GOT3 (cell line): ENCODE measurements at places on chromosomes 2 and 18.

DNA sequence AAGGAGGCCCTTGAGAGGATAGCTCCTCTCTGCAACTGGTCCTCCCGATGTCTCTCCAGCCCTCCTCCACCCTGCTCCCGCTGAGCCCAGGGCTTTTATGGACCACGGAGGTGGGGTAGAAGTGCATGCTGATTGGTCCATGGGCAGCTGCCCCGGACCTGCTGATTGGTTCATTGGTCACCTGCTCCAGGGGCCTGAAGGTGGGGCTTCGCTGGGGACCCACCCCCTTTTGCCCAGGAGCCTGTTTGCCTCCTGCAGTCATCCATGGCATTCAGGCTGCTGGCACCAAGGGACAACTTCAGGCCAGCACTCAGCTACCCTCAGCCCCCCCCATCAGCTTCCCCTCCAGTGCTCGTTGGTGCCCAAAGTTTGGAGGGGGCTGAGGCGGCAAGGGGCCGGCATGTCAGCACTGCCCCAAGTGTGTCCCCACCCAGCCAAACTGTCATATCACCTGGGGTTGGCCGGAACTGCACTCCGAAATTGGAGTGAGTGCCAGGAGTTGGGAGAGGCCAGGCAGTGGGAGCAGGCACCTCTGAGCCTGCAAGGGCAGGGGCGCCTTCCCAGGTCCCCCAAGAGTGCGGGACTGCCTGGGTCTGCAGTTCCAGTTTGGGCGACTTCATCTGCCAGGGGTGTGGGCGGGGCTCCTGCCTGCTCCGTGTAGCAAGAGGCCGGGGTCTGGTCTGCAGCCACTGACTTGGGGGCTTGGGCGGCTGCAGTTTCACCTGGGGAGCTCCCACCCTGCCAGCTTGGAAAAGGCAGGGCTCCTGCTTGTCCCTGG, 288.9 kb downstream of the RDH14 start:
- no peak for DNase-seq

- DNase-seq, result no peak
These were observed 69.2 kb upstream of the SLC9A2 start for GRCh38 chr2:102550151-102550550.

DNA sequence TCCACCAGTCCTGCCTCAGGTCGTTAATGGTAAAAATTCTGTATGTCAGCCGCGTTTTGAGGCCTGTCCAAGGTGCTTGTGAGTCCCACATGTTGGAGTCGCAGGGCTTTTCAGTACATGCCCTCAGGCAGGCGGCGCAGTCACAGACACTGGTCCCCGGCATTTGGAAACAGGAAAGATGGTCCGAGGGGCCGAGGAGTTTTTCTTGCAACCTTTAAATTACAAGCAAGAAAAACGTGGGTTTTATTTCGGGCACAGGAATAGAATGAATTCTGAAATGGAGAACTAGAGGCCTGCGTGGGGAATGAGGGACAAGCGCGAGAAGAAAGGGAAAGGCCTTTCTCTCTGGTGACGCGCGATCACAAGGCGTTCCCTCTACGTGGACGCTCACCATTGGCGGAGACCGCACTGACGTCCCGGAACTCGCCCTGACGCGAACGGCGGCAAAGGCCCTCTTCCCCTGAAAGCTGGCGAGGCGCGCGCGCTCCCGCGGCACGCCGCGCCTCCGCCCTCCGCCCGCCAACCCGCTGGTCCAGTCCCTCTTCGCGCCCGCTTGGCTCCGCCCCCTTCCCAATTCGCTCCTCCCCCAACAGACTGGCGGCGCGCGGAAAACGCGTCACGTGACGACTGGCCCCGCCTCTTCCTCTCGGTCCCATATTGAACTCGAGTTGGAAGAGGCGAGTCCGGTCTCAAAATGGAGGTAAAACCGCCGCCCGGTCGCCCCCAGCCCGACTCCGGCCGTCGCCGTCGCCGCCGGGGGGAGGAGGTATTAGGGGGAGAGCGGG, at the start of gene HNRNPA3:
TSS of gene HNRNPA3 (plus strand) at position 689 of the 785 bp plus-strand sequence. CDS start at position 695, 6 bp downstream.
- peak; percentile 99 for DNase-seq

DNA sequence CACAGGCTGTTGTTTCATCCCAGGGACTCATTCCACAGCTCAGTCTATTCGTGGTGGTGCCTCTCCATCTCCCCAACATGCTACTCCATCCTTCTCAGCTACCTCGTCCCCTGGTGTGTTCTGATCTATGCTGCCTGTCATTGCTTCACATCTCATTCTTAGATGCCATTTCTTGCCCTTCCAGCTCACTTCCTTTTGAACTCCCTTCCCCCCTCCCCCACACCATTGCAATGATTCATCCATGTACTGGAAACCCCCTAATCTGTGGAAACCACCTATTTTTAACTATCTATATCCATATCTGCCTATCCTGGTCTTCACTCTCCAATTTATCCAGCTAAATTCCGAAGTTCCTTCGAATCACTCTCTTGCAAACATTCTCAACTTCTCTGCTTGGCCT, 65.7 kb upstream of the PARD3B start:
- no peak for DNase-seq

- no peak for DNase-seq
These were observed 4.0 kb upstream of the GPR17 start for GRCh38 chr2:127641846-127642507.

DNA sequence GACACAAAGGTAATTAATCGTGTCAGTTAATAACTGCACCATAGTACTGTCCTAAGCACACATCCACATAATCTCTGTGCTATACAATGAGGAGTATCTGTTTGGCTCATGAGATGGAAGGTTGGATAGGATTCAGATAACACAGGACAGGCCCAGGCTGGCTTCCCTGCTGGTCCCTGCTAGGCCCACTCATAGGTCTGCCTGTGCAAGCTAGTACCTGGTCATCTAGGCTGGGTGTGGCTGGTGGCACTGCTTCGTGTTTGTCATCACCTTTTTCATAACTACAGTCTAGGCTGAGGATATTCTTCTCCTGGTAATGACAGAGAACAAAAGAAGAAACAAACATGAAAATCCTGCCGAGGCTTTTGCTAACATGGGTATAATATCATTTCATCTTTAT, 392.8 kb downstream of the TRIB2 start:
- DNase-seq, result no peak

DNA sequence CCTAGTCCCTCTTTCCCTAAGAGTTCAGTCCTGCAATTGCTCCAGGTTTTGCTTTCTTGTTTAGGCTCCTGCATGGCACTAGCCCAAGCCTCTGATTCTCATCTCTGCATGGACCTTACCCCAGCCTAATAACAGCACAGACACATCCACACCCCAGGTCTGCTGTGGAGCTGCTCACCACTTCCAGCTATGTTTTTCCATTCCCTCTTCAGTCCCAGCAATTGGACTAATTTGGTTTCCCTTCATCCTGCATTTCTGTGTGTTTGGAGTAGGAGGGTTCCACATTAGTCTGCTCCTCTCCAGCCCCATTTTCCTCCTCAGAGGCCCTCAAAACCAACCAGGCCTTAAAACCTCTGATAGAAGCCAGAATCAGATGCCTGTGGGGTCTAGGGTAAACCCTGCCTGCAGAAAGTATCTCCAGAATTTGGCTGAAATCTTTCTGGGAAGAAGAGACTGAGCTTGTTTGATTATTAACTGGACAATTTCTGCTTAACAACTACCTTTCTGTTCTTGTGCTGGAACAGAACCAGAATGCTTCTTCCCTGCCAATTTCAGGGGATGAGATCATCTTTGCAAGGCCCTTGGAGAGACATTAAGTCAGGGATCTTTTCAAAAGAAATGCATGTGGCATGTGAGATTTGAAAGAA, 95.9 kb downstream of the GFPT1 start:
- no peak for DNase-seq

GRCh38 chr18:10215446-10215845, 239.0 kb upstream of the APCDD1 start:
- DNase-seq, result no peak

DNA sequence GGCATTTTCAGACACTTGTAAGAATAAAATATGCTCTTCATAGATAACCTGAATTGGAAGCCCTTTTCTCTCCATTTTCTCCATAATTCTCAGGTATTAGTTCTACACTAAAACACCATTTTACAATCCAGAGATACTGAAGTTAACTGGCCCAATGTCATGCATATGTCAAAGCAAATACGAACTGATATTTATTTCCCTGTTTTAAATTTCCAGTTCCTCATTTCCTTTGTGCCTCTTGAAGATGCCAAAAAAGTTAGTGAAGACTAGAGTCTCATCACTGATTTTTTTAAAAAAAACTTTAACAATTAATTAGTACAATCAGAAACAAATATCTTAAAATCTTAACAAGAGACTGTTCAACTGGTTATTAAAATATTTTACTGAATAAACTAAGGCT, 52.8 kb upstream of the ITGB6 start:
- no peak for DNase-seq

GRCh38 chr2:130335226-130335625, 7.5 kb upstream of the IMP4 start:
- DNase-seq, result no peak

GRCh38 chr2:239991689-239992314, 33.3 kb downstream of the NDUFA10 start:
- no peak for DNase-seq

DNA sequence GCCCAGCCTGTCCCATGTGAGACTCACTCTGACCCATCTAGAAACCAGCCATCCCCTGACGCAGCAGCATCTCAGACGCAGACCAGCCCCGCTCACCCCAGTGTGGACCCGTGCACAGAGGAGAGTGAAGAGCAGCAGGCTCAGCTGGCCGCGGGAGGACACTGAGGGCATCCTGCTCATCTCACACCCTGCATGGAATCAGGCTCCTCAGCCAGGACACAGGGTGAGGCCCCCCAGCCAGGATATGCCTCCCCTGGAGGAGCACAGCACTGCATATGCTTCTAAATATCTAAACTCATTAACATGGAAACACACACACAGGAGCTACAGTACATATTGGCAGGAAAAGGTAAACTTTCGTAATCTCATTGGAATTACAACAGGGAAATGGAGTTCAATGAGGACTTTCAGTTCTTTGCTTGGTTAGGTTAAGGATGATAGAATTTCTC, 34.4 kb downstream of the NEMP2 start:
- no peak for DNase-seq

GRCh38 chr2:168530982-168531622, 75.0 kb downstream of the CERS6 start:
- no peak for DNase-seq

DNA sequence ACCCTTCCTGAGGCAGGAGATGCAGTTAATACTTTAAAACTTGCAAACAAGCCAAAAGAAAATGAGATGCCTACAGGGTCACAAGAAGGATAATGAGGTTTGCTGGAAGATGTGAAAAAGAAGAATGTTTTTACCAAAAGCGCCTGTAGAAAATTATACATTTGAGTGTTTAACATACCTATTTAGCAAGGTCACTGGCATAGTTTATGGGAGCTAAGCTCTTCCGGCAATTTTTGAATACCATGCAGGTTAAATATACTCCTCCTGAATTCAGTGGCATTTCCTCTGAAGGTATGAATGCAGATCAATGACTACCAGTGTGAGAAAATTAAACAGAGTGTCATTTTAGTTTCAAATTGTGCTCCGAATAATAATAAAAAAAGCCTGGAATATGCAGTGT, 21.2 kb upstream of the MAP3K20 start:
- DNase-seq, result no peak

- no peak for DNase-seq
These were observed 182.9 kb downstream of the IKZF2 start for GRCh38 chr2:212968284-212969081.

DNA sequence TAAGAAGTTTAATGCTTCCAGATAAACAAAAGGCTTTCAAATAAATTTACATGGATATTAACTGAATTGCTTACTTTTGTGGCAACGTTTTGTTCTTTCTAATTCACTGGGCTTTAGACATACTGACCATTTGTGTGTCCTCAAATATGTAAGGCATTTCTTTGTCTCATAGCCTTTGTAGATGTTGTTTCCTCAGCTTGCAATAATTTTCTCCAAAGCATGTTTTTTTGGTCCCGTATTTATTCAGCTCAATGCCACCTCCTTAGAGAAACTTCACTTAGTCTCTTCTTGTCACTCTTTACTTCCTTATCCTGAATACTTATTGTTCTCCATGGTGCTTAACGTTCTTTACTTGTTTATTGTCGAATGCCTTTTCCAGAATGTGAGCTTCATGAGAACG, 98.5 kb downstream of the NUP35 start:
- no peak for DNase-seq

DNA sequence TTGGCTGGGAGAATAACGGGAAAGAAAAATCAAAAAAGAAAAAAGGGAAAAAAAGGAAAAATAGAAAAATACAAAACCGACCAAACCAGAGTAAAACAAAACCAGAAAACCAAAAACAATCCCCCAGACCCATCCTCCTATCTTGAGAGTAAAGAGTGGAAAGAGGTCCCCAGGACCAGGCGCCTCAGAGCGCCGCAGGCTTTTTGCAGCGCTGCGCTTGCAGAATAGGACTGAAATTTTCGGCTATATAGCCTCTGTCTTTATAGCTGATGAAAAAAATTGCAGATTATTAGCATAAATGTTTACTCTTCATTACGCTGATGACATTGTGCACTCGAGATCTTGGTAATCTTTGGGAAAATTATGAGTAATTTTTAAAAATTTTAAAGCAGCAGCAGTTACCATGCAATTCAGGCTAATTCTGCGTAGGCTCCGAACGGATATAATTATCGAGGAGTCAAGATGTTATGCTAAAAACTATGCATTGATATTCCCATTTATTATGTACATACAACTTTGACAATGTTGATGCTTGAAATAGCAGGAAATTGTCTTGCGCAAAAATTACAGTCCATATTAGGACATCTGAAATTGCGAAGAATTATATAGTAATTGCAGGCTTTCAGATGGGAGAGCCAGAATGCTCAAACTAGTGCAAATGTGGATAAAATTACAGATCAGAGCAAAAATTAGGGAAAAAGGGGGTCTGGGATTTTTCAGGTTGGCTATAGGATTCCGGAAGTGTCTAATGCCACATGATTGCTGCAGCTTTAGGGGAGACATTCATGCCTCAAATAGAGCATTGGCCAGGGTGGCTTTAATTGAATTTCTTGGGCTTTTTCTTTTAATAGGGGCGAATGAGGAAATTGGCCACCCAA, 8.3 kb downstream of the DLX1 start:
- no peak for DNase-seq

DNA sequence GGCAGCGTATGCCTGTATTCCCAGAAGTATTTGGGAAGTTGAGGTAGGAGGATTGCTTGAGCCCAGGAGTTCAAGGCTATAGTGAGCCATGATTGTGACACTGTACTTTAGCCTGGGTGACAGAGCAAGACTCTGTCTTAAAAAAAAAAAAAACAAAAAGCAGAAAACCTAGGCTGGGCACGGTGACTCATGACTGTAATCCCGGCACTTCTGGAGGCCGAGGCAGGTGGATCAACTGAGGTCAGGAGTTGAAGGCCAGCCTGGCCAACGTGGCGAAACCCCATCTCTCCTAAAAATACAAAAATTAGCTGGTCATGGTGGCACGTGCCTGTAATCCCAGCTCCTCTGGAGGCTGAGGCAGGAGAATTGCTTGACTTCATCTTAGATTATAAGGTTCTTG, 46.4 kb downstream of the MTA3 start:
- no peak for DNase-seq

- DNase-seq, result no peak
These were observed 35.1 kb downstream of the ARHGAP25 start for GRCh38 chr2:68769586-68770270.
